ENCODE measurements at places on chromosomes 7 and 10. TPM values are rescaled to one million over a fixed set of nuclear protein-coding genes. Genes with fewer than 3 reads are reported as not detected.

Gene SCIN
- total RNA-seq = not detected

Gene RFC2
- 11.8 TPM for total RNA-seq

Gene USP6NL
- total RNA-seq = 7.7 TPM

Gene IGFBP1
- total RNA-seq = 0.73 TPM

Gene CPEB3
- 1.7 TPM for total RNA-seq

Gene BTAF1
- 14.7 TPM for total RNA-seq

Gene AOC1
- not detected for total RNA-seq

Gene TNKS2
- total RNA-seq = 34.4 TPM

Gene PNLIPRP3
- total RNA-seq = not detected

Gene NXPH1
- not detected for total RNA-seq

Gene DPP6
- not detected for total RNA-seq

Gene RAB19
- total RNA-seq = not detected

Gene AGK
- 15.2 TPM for total RNA-seq

Gene TMEM209
- total RNA-seq = 7.1 TPM

Gene COL1A2
- 7,512 TPM for total RNA-seq

Gene PRSS58
- not detected for total RNA-seq

Gene CLCN1
- not detected for total RNA-seq

Gene RAB18
- total RNA-seq = 43.7 TPM

Gene ELAPOR2
- 3.1 TPM for total RNA-seq

Gene NPC1L1
- not detected for total RNA-seq

Gene DNAJC9
- total RNA-seq = 7.7 TPM

Gene WNT8B
- total RNA-seq = not detected

Gene PLEKHS1
- total RNA-seq = not detected

Gene ACSM6
- not detected for total RNA-seq

Gene NHLRC2
- 45.5 TPM for total RNA-seq

Gene MYL10
- total RNA-seq = not detected

Gene FZD1
- 21.9 TPM for total RNA-seq

Gene ENKUR
- 0.10 TPM for total RNA-seq

Gene AIFM2
- 9.7 TPM for total RNA-seq

Gene ZNF804B
- not detected for total RNA-seq

Gene CHN2
- 0.93 TPM for total RNA-seq

Gene CISD1
- total RNA-seq = 28.5 TPM

Gene FAM25G
- total RNA-seq = not detected

Gene CYP3A4
- not detected for total RNA-seq

Gene PNLIP
- total RNA-seq = not detected

Gene SLC16A12
- total RNA-seq = 1.1 TPM

Gene SKAP2
- 12.0 TPM for total RNA-seq

Gene KIAA1549
- total RNA-seq = 1.4 TPM

Gene OPN1SW
- total RNA-seq = not detected

Gene CALN1
- not detected for total RNA-seq

Gene IFIT1B
- not detected for total RNA-seq

Gene GNAI1
- 25.8 TPM for total RNA-seq

Gene SPDYE17
- total RNA-seq = not detected

Gene AMZ1
- 0.06 TPM for total RNA-seq

Gene CCL24
- total RNA-seq = not detected

Gene TMEM273
- not detected for total RNA-seq

Gene SFMBT2
- total RNA-seq = 2.9 TPM

Gene STK31
- not detected for total RNA-seq

Gene SP4
- total RNA-seq = 2.6 TPM

Gene LIPM
- not detected for total RNA-seq

Gene SLC26A5
- total RNA-seq = not detected

Gene CUBN
- 1.4 TPM for total RNA-seq

Gene ECHDC3
- total RNA-seq = 24.9 TPM

Gene AKR1C4
- not detected for total RNA-seq

Gene IDI2
- not detected for total RNA-seq

Gene COBL
- total RNA-seq = 0.06 TPM

Gene NUTM2A
- not detected for total RNA-seq

Gene HMX2
- not detected for total RNA-seq

Gene SPAM1
- not detected for total RNA-seq
